ENCODE measurements at places on chromosomes 5 and 9.
A peak's percentile ranks its signal among the peaks of the same experiment; 100 is the strongest.

- no peak for DNase-seq
These were observed 105.5 kb upstream of the CPLX2 start for GRCh38 chr5:175765858-175766257.

- no peak for DNase-seq
These were observed 84.5 kb downstream of the LMX1B start for GRCh38 chr9:126698251-126698650.

DNA sequence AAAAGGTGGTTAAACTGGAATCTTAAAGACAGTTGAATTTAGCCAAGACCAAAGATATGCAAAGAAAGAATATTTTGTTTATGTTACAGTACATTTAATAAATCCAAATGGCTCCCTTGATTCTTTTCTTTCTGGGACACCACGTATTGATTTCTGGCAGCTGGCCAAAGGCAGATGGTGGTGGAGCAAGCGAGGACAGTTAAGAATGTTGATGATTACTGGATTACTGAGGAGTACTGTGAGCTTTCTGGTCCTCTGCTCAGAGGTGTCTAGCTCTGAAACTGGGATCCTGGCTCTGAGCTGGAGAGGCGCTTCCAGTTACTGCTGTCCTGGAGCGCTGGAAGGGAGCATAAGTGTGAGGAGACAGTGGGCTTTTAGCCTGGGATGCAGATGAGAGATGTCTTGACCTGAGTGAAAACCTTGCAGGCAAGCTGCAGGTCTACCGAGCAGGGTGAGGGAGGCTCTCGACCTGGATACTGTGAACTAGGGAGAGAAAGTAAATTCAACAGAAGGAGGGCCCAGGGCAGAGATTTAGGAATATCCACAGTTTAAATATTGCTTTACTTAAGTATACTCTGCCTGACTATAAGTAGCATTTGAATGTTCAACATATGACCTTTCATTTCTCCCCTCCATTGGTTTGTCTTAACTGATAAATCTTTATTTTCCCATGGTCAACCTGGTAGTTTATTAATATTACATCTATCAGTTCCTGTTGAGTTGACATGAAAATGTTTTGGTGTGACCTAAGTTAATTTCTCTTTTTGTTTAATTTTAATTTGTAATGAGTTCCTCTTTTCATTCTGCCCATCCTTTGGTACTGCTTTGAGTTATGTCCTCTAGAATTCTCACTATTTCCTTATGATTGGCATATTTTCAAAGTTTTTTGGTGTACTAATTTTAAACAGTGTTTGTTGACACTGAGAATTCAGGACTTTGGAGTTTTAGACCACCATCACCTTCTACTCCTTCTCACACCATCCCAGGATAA lies 3.7 kb downstream of the SYK start:
- DNase-seq = no peak

DNA sequence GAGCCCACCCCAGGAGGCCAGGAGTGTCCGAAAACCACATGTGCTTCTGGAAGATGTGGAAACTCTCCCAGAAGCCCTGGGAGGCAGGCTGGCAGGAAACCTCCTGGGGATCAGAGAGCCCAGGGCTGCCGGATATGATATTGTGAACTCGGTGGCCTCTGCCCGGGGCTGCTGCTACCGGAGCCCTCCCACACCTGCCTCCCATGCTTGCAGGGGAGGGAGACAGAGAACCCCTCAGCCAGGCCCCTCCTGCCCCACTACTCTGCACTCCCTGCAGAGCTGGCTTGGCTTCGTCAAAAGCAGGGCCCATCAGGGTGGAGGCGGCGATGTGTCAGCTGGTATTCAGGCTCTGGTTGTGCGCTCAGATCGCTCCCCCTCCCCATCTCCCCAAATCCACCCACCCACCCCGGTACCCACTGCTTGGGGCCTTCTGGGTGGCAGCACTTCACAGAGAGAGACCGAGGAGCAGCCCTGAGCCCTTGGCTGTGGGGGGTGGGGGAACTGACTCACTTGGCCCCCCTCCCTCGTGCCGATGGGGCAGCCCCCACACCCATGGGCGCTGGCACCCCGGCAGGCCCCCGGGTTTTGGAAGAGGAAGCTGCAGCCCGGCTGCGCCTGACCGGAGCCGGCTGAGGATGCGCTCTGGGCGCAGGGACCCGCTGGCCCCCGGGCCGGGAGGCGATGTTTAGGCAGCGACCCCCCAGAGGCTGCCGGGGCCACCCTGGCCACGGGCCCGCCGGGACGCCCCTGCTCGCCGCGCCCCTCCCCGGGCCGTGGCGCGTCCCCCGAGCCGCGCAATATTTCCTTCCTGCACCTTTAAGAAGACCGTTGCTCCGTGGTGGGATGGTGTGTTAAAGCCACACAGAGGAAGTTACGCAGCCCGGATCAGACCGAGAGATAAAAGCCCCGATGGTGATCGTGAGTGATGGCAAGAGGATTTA lies 786 bp upstream of the NTNG2 start:
- DNase-seq = peak; percentile 68

GRCh38 chr5:179168664-179169063 lies 108.5 kb downstream of the ZNF354C start:
- DNase-seq = no peak

GRCh38 chr9:85212887-85213286 lies 528.9 kb downstream of the AGTPBP1 start:
- DNase-seq = peak; percentile 49

Measured in fibroblast of gingiva (primary cell).